ENCODE measurements at places on chromosomes 7 and 10.

GRCh38 chr7:140121326-140121725 lies 55.5 kb downstream of the KDM7A start:
- DNase-seq: no peak

GRCh38 chr7:114852293-114852692 lies 69.6 kb upstream of the MDFIC start:
- DNase-seq: no peak

DNA sequence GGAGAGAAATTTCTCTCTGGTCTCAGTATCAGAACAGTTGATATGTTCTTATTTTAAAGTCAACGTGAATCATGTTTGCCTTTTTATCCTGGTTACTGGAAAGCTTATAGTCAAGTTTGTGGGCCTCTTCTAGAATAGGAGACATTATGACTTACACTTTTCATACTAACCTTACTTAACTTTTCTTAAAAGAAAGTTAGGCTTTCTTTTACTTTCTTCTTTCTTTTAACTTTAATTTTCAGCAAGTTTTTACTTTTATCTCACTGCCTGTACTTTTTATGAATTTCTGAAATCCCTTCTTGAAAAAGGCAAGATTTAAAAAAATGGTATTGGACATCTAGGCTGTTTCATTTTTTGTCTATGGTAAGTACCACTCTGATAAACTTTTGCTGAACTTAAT lies 75.2 kb upstream of the DNAJB12 start:
- no peak for DNase-seq

DNA sequence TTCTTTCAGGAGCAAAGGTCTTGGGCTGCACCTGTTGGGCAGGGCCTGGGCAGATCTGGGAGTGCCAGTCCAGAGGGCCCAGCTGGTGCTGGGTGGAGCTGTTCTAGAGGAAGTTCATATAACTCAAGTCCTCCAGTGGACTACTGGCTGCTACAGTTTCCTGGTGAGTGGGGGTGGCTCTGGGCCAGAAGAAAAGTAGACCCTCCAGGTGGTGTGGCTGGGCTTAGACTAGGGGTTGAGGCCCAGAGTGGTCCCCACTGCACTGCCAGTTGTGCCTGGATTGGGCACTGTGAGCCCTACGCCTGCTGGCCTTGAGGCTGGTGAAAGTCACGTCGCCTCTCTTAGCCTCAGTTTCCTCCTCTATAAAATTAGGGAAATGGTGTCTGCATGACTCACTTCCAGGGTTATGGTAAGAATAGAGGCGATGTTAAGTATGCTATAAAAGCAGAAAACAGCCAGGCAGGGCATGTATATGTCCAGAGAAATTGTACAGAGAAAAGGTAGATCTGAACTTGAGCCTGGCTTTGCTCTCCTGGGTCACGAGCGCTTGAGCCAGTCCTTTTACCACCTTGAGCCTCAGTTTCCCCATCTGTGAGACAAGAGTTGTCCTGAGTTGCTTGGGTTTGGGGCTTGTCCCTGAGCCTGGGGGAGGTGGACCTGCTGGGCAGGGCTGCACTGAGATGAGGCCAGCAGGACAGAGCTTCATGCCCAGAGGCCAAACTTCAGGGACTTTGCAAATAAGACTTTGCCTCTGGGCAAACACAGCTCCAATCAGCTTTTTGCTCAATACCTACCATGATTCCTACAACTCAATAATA lies 3.8 kb upstream of the CLDN3 start:
- DNase-seq: no peak

GRCh38 chr7:141369422-141369821 lies 181.8 kb upstream of the AGK start:
- no peak for DNase-seq

- no peak for DNase-seq
Observed at GRCh38 chr7:88314061-88314491, 7.4 kb upstream of the STEAP4 start.

GRCh38 chr7:15005672-15006071 lies 103.1 kb upstream of the DGKB start:
- no peak for DNase-seq

GRCh38 chr7:127816354-127817190 lies 164.6 kb downstream of the SND1 start:
- DNase-seq: no peak

- DNase-seq: no peak
Observed at GRCh38 chr7:17380736-17381662, 82.5 kb downstream of the AHR start.

DNA sequence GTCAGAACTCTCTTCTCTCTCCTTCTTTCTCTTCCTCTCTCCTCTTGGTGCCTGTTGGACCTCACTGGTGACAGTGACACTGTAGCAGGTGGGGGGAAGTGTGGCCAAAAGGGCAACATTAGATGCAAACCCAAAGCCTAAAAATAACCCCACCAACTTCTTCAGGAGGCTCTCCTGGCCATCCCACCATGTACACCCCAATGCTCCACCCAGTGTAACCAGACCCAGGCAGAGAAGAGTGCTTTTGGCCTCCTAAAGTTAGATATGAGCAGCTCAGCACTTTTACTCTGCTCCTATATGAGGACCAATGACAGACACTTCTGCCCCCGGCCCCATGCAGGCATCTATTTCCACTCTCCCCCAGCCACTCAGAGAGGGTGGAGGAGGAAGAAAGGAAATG lies 5.5 kb downstream of the MYOZ1 start:
- no peak for DNase-seq

GRCh38 chr7:107167483-107168232 lies 1.1 kb upstream of the HBP1 start:
- peak; percentile 78 for DNase-seq

GRCh38 chr10:125160856-125161706 lies 718 bp upstream of the CTBP2 start:
- no peak for DNase-seq

GRCh38 chr10:5989756-5990155 lies 12.4 kb upstream of the IL15RA start:
- no peak for DNase-seq

GRCh38 chr10:106765928-106766327 lies 398.6 kb downstream of the SORCS1 start:
- DNase-seq: no peak

DNA sequence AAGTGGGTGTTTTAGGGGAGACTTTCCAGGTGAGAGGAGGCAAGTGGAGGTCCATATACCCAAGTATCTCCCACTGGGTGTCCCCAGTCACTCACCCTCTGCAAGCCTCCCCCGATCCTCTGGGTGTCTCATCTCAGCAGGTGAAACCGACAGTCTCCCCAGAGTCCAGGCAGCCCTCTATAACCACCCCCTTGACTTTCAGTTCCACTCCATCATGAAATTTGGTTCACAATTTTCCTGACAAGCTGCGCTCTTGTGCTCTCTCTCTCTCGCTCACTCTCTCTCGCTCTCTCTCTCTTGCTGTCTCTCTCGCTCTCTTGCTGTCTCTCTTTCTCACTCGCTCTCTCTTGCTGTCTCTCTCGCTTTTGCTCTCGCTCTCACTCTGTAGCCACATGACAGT lies 8.1 kb upstream of the RABGEF1 start:
- DNase-seq: no peak

- DNase-seq: no peak
Observed at GRCh38 chr10:122878799-122879338, 512 bp downstream of the FAM24B start.

- no peak for DNase-seq
Observed at GRCh38 chr7:50355817-50356178, 51.3 kb downstream of the IKZF1 start.

Data from NK-92 treated with Interleukin-12 subunit alpha and Interleukin-12 subunit beta, amount 100 ng/mL, for 24 hours (cell line).